ENCODE measurements at places on chromosomes 1 and 21. TPM values are rescaled to one million over a fixed set of nuclear protein-coding genes. Genes with fewer than 3 reads are reported as not detected.
A peak's percentile ranks its signal among the peaks of the same experiment; 100 is the strongest.

MYCL gene
- 9.9 TPM for total RNA-seq

PLA2G4A gene
- total RNA-seq: 7.0 TPM

DNA sequence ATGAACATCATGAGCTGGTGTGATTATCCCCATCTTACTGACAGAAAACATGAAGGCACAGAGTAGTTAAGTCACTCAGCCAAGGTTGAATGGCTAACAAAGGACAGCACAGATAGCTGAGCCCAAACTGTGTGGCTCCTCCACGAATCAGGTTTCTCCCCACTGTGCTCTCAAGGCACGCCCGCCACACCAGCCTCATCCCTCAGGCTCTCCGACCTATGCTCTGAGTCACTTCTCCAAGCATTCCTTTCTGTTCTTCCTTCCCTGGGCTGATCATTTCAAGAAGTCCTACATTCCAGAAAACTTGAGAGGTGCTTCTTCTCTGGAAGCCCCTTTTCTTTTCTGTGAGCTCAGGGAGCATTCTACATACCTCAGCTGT lies 25.3 kb upstream of the SDC3 start:
- DNase-seq: no peak

GRCh38 chr21:45611296-45611695 lies 32.2 kb upstream of the PCBP3 start:
- DNase-seq: no peak

- no peak for DNase-seq
Observed at GRCh38 chr1:51203121-51203873, 32.8 kb upstream of the RNF11 start.

DNA sequence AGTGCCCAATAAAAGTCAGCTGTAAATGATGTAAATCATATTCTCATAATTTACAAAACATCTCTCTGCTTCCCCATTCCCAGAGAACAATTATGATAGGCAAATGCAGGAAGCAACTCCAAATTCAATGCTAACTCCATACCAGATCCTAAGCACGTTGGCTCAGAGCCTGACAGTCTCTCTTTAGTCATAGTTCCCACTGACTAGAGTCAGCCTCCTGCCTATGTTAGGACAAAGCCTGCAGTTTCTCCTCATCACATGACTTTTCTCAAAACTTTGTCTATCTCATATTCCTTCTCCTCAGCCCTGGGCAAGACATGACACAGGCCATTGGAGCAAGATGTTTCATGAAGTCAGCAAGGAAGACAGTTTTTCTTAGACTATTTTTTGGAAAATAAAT lies 101.5 kb upstream of the COL24A1 start:
- DNase-seq: no peak

DNA sequence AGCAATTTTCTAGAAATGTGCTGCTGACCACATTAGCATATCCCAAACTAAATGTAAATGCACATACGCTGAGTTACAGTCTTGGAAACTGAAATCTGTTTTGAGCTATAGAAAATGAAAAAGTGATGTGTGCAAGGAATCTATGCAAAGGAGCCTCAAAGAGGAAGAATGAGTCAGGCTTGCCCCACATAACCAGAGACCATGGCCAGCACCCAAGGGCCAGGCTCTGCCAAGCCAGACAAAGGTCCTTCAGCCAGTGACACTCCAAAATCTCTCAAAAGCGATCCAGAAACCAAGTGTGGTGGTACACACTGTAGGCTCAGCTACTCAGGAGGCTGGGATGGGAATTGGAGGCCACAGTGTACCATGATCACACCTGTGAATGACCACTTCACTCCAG lies 195.2 kb downstream of the TOMM20 start:
- peak; percentile 57 for DNase-seq

GRCh38 chr1:91801496-91802115 lies 84.3 kb downstream of the TGFBR3 start:
- DNase-seq: no peak
